Activated T-cell treated with anti-CD3 and anti-CD28 coated beads, Interleukin-2, amount 50 U/mL, for 48 hours (primary cell): ENCODE measurements at places on chromosomes 16 and 17.

DNA sequence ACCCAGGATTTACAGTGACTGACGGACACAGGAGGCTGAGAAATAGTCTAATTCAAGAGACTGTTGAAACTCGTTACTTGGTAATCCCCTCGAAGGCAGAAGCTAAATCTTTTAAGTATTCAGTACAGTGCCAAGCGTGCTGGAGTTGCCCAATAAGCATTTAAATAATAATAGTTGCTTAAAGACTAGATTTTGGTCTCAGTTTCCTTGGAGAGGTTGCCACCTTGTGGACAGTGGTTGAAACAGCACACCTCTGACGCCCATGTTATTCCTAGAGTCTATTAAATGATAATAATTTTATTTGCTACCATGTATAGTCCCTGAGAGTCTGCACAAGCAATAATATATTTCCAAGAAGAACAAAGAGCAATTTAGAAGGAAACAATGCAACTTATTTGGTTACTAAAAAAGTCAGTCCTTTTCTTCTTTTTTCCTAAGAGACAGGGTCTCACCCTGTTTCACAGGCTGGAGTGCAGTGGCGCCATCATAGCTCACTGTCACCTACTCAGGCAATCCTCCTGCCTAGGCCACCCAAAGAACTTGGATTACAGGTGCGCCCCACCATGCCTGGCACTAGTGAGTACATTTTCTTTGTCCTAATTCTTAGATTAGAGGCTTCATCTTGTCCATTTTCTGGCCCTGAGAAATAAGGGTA lies 138.0 kb upstream of the NUDT7 start:
- peak; percentile 54 for DNase-seq

DNA sequence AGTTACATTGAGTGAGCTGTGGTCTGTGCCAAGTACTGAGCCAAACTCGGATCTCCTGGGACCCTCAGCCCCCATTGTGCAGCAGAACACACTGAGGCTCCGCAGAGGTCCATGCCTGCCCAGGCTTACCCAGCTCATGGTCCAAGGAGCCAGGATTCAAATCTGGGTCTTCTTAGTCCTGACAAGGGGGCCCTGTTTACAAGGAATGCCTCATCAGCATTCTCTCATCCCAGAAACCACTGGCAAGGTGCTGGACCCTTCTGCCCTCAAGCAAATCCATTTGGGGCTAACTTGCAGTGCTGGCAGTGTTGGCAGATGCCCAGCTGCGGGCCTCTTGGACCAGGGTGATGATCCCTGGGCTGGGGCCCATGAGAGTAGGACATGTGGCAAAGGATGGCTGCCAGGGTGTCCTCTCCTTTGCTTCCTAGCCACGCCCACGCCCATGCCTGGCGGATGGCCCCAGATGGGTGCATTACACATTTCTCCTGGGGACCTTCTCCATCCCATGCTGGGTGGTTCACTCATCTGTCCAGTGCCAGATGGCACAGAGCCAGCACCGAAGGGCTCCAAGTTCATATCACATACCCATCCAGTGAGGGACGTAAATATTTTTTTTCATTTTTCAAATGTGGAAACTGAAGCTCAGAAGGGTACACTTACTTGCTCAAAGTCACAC lies 117.7 kb downstream of the CMIP start:
- no peak for DNase-seq

- DNase-seq = no peak
These were observed 1406.0 kb upstream of the CDH8 start for GRCh38 chr16:63442246-63442645.

DNA sequence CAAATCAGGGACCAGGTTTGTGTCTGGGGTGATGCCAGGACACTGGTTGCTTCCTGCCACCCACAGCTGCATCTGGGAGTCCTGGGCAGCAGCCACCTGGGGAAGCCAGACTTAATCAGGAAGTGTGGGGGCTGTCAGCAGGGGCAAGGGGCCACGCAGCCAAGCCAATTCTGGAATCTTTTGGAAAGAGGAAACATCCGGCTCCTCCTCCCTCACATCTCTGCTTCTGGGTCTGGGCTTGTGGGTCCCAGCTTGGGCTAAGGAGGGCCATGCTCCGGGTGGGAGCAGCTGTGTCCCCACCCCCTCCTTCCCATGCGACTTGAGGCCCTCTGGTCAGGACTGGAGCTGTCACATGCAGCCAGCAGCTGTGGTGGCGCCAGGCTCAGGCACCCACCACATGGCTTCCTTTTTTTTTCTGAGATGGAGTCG lies 37.0 kb upstream of the CCDC182 start:
- DNase-seq = no peak

DNA sequence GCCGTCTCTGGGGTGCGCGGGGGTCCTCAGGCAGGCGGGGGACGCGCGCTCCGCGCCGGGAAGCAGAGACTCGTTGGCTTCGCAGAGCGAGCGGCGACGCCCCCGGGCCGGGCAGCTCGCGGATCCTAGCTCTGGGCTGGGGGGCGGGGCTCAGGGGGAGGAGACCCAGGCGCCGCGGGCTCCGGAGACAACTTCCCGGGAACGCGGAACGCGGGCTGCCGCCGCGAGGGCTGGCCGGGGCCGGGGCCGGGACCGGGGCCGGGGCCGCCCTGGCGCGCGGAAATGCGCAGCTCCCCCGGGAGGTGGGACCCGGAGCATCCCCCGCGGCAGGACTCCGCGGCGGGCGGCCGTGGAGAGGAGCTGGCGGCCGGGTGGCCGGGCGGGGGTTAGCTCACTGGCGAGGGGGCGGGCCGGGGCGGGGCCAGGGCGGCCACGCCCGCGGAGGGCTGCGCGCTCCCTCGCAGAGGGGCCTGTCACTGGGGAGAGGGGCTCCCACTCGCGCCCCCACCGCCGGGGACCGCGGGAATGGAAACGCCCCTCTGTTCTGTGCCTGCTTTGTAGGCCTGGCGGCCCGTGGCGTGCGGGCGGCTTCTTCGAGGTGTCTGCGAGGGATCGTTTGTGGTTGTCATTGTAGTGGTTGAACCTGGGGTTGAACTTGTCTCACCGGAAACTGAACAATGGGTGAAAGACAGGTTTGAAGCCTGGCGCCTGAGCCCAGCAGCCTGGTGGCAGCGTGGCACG lies at the start of gene GAS7:
Gene GAS7 (minus strand): TSS at position 98 of the 741 bp plus-strand sequence.
- peak; percentile 61 for DNase-seq

GRCh38 chr16:14357328-14357727 lies 272.7 kb downstream of the PARN start:
- no peak for DNase-seq

DNA sequence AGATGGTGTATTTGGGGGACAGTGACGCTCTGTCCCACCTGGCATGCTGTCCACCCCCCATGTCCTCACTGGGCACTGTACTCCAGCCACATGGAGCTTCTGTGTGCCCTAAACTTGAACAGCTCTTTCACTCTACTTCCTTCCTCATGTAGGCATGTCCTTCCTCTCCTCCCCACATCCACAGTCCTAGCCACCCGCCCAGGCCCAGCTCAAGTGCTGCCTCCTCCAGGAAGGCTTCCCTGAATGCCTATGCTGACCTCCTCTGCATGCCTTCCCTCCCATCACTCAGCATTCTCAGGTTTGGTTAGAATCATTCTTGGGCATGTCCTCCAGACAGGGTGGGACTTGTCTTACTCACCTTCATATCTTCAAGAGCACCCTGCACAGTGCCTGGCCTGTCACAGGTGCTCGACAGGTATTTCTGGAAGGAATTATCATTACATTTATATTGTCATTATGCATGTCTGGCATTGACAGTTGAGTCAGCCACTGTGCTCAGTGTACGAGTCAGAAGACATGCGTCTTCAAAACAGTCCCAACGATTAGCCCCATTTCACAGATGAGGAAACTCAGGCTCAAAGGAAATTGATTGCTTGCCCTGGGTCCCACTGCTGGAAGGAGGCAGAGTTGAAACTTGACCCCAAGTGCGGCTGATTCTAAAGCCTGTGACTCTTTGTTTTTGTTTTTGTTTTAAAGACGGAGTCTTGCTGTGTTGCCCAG lies 42.1 kb upstream of the TOB1 start:
- DNase-seq = no peak

DNA sequence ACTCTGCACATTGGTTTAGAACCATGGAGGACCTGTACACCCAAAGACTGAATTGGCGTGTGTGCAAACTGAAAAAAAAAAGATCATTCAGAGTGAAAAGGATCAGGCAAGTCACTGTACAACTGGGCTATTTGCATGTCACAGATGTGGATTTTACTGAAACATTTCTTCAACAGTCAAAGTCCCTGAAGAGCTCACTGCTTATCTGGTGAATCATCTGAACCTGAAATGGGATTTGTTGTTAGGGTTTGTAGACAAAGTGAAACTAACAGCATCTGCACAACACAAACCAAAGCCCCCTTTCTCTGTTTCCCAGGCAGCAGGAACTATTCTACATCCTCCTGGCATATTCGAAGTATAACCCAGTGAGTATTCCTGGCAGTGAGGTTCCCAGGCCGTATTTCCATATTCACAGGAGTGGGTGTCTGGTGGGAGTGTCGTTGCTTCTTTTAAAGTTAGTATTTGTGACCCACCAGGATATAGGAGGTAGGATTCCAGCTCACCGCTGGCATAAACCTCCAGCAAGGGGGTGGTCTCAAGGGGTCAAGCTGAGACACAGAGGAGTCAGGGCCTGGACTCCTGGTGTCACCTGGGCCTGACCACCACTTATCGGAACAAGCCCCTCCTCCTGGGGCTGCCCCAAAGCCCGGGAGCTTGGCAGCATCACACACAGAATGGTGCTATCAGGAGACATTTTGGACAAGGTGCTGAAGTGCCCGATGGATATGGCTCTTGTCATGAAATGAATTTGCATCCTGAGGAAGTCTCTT lies 80.9 kb downstream of the GOSR1 start:
- peak; percentile 7 for DNase-seq

- no peak for DNase-seq
These were observed 26.6 kb downstream of the STH start for GRCh38 chr17:46025510-46026165.

DNA sequence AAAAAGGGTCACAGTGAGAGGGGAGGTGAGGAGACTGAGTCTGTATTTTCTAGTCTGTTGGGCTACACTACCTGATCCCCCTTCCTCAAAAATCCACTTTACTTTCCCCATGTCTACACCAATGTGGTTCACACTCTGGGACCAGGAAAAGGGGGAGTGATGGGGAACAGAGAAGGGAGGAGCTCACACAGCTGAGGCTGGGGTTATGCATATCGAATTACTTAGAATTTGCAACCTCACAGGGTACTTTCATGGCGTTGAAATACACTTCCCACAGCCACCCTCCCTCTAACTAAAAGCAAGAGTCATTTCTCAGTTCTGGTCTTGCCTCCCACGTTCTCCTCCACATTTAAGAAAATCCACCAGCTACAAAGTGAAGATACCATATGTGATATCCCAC lies 14.1 kb downstream of the MAPT start:
- DNase-seq = peak; percentile 32

- DNase-seq = no peak
These were observed 97.1 kb upstream of the GNAO1 start for GRCh38 chr16:56094231-56094630.

- DNase-seq = no peak
These were observed 3.8 kb upstream of the NEUROD2 start for GRCh38 chr17:39611401-39612112.

DNA sequence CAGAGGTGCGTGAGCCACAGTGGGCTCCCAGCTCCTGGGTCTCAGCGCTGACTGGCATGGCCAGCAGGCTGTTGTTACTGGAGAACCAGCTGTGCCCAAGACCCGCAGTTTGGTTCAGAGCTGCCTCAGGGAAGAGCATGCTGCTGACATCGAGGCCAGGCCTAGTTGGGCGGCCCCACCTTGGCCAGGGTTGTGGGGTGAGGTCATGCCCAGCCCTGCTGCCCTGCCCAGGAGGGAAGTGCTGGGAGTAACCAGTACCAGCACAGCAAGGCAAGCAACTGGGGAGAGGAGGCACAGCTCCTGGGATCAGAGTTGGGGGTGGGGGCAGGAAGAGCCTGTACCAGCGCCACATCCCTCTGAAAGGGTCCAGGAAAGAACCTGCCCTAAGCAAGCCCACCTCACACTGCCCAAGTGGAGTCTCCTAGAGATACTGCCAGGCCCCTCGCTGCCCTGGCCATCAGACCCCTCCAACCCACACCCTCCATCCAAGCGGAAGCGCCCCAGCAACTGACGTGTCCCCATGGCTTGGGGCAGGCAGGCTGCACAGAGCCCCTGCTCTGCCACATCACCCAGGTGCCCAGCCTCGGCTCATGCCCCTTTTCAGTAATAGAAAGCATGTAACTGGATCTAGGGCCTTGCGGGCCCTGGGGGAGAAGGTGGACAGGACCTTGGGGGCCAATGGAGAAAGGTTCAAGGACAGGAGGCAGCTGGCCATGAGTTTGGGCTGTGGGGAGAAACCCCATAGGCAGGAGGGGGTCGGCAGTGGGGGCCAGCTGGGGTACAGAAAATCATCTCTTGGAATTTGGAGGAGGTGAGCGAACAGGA lies 990 bp downstream of the DOK4 start:
- no peak for DNase-seq

- DNase-seq = no peak
These were observed 1866.5 kb downstream of the TP53TG3F start for GRCh38 chr16:35325936-35326335.

GRCh38 chr17:28468781-28469180 lies 4.7 kb upstream of the SLC13A2 start:
- no peak for DNase-seq

- DNase-seq = no peak
These were observed 900.0 kb upstream of the GOT2 start for GRCh38 chr16:59634004-59634579.

- no peak for DNase-seq
These were observed 8.4 kb downstream of the CHST6 start for GRCh38 chr16:75486676-75487313.

DNA sequence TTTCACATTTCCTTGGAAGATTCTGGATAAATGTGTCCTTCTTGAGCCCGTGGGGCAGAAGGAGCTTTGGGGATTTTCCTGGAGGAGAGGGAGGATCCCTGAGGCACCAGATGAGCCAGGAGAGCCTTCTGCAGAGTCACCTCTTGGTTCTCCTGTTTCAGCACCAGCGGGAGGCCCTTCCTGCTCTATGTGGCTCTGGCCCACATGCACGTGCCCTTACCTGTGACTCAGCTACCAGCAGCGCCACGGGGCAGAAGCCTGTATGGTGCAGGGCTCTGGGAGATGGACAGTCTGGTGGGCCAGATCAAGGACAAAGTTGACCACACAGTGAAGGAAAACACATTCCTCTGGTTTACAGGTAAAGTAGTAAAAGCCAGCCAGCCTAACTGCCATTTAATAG lies 77.1 kb downstream of the ARSG start:
- DNase-seq = no peak

GRCh38 chr17:43703630-43704029 lies 41.9 kb upstream of the MEOX1 start:
- DNase-seq = no peak

DNA sequence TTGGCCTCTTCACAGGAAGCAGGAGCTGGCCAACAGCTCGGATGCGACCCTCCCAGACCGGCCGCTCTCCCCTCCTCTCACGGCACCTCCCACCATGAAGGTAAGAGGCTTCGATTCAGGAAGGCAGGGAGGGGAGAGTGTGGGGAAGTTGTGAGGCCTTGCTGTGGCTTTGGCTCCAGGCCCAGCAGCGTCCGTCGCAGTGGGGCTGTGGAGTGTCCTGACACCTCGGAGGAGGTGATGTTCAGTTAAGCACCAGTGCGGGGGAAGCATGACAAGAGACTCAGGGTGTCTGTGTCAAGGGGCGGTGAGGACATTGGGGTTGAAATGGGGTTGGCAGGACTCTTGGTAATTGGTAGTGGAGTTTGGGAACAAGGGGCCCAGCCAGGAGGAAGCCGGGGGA lies 109.0 kb downstream of the RAP1GAP2 start:
- no peak for DNase-seq
